ENCODE measurements at places on chromosomes 7 and 10.

DNA sequence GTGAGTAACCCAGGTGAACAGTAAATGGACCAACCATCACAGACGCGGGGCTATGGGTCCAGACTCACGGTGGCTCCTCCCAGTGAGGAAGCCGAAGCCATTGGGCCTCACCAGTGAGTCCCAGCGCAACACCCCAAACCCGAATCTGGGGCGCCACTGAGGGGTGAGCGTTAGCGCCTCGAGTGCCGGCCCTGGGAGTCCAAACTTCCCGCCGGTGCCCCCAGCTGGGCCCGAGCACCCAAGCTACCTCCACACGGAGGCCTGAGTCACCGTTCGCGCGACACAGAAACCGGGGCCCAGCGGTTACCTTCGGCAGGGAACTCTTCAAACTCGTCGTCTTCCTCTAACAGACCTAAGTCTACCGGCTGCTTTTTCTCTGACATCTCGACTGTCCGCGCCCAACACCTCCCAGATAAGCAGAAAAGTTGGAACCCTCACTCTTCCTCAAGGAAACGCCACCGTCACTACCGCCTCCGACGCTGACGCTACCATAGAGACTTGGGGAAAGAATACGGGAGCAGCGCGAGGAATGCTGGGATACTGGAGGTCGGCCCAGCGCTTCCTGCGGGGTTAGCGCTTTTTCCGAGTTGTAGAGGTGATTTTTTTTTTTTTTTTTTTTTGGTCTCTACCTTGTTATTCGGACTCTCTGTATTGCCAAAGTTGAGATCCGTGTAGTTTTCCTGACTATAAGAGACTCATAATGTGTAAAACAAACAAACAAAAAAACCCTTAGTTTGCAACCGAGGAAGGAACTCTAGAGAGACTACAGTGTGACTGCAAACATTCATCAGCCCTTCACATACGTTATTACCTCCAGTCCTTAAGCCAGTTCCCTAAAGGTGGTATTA is at the start of gene SEM1:
TSS of gene SEM1 (minus strand) at position 466 of the 848 bp plus-strand sequence. CDS start at position 383, 83 bp downstream.
- DNase-seq, result peak; percentile 27

GRCh38 chr10:4396401-4397283 is 429.4 kb upstream of the AKR1E2 start:
- no peak for DNase-seq

DNA sequence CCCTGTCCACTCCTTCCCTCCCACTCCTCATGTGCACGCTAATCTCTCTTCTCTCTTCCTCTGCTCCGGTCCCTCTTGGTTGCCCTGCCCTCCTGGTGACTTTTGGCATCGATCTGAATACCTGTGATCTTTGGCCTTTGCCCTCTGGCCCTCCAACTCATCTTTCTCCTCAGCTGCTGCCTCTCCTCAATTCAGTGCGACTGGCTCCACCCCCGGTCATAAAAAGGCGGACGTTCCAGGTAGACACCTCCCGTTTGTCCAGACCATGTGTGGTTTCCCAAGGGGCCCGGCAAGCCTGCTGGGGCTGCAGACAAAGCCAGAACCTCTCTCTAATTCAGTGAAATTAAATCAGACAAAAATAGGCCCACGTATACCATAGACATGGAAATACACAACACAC is 96.8 kb downstream of the COL13A1 start:
- no peak for DNase-seq

DNA sequence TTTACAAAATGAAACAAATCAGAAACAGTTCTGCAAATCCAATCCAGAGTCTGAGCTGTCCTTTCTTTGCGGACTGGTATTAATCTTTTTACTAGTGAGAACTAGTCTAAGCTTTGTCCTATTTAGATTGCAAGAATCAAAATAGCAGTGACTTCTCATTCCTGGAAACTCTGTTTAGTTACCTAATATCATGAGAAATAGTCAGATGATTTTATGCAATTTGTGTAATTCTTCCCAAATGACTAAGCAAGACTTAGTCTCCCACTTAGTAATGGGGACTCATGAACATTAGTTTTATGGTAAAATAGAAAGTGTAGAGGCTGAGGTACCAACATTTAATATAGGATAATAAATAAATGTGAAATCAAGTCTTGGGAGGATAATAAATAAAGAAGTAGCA is 341.3 kb downstream of the DNAJB9 start:
- DNase-seq, result no peak

GRCh38 chr10:98268694-98269431 is 869 bp upstream of the LOXL4 start:
- no peak for DNase-seq

GRCh38 chr7:31310321-31310935 is 30.1 kb downstream of the NEUROD6 start:
- DNase-seq, result no peak

DNA sequence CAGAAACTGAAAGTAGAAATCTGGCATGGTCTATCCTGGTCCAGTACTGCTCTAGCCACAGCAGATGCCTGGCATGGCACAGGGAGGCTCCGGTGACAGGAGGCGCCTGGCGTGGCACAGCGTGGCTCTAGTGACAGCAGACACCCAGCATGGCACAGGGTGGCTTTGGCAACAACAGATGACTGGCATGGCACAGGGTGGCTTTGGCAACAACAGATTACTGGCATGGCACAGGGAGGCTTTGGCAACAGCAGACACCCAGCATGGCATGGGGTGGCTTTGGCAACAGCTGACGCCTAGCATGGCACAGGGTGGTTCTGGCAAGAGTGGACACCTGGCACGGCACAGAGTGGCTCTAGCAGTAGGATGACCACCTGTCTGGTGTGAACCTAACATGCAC is 480.5 kb upstream of the FOXK1 start:
- DNase-seq, result no peak

DNA sequence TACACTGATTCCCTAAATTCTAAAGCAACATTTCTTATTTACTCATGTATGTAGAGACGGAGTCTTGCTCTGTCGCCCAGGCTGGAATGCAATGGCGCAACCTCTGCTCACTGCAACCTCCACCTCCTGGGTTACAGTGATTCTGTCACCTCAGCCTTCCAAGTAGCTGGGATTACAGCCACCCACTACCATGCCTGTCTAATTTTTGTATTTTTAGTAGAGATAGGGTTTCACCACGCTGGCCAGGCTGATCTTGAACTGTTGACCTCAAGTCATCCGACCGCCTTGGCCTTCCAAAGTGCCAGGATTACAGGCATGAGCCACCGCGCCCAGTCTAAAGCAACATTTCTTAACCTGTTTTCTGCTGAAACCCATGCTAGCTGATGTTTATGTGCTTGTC is 227.6 kb upstream of the PLXDC2 start:
- DNase-seq, result no peak

DNA sequence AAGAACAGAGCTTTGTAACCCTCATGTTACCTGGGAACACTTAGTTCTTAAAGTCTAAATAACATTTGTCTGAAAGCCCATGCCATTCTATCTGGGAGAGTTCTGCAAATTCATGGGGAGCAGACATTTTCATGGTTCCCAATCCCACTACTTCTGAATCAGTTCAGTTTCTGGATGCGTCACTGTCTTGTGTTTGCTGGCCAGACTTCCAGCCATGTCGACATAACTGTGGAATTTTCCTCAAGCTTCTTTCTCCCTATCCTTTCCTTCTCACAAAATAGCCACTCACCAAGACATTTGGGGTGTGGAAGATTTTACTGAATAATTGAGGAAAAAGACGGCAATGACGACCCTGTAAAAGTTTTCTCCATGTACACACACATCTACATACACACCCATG is 272.5 kb downstream of the NEBL start:
- DNase-seq, result no peak
